ENCODE measurements at places on chromosomes 11 and 22. TPM values are rescaled to one million over a fixed set of nuclear protein-coding genes. Genes with fewer than 3 reads are reported as not detected.
A peak's percentile ranks its signal among the peaks of the same experiment; 100 is the strongest.

DNA sequence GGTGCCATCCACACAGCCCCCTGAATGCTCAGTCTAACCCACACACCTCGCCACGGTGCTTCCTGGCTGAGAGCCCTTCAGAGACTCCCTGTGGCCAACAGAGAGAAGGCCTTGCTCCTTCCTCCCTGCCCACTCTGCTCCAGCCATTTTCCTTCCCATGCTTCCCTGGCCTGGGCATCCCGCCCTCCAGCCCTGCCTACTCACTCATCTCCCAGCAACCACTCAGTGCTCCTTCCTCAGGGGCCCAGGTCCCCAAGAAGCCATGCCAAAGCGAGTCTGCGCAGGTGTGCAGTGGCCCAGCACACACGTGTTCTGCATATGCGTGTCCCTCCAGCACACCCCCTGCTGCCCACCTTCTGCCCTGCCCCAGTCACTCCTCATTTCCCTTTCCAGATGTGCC, 56.4 kb downstream of the NECTIN1 start:
- DNase-seq: no peak

- DNase-seq: no peak
Measured at GRCh38 chr11:57405271-57405860, 14.9 kb upstream of the PRG2 start.

DNA sequence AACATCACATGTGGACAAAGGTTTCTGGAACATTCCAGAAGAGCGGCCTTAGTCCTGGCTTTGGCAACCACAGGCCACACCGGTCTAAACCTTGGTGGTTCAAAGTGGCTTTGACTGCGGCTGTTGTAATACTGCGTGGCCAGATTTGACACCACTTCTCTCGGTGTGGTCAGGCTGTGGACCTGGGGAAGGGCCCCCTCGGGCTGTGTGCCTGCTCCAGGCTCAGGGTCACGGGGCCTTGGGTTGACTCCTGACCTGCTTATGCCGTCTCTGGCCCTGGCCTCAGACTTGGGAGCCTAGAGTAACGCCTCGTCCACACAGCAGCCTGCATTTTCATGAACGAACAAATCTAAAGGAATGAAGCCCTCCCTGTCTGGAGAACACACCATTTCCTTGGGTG, 118.0 kb downstream of the PHF21B start:
- no peak for DNase-seq

DNA sequence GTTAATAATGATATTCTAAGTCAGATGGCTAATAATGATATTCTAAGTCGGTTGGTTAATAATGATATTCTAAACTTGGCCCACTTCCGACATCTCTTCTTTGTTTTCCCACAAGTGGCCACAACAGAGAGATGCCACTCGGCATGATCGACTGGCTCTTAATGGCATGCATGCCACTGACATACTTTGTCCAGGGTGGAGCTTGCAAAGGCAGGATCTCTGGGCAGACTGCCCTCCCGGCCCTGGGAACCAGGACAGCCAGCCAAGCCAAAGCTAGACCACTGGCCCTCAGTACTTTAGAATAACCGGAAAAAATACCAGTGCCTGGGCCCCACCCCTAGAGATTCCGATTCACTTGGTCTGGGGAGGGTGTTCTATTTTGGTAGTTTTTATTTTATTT, 78.1 kb downstream of the KIAA1671 start:
- no peak for DNase-seq

DNA sequence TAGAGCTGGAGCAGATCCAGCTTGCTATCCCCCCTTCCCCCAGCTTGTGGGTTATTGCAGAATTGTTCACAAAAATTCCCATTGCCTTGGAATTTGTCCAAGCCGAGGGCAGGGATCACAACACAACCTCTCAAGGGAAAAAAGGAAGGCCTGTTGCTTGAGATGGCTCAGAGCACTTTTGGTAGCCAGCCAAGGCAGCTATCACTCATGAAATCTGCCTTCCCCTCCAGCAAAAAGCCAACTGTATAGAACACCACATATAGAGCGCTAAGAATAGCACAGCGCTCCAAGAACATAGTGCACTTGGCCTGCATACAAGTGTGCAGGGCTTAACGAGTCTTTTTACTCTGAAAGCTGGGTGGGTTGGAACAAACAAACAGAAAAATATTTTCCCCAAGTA, 46.2 kb downstream of the FAM83F start:
- no peak for DNase-seq

- no peak for DNase-seq
Measured at GRCh38 chr11:48049036-48049435, 68.7 kb downstream of the PTPRJ start.

GRCh38 chr11:129614256-129614944, 201.2 kb upstream of the TMEM45B start:
- DNase-seq: no peak

DNA sequence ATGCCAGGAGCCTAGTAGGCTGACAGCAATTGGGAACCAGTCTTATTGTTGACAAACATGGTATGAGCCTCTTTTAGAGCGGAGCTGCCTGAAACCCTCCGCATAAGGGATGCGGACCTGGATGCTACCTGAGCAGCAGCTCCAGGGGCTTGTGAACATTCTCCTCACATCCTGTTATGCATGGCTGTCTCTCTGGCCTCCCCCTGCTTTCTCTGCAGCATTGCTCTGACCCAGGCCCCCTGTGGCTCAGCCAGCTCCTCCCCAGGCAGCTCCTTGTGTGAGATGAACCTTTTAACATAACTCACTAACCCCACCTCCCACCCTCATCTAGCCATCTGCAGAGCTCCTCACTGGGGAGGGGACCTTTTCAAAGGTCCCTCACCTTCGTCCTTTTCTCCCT, 6.0 kb downstream of the BMAL1 start:
- no peak for DNase-seq

GRCh38 chr11:62393735-62394134, 25.1 kb upstream of the SCGB1A1 start:
- DNase-seq: no peak

DNA sequence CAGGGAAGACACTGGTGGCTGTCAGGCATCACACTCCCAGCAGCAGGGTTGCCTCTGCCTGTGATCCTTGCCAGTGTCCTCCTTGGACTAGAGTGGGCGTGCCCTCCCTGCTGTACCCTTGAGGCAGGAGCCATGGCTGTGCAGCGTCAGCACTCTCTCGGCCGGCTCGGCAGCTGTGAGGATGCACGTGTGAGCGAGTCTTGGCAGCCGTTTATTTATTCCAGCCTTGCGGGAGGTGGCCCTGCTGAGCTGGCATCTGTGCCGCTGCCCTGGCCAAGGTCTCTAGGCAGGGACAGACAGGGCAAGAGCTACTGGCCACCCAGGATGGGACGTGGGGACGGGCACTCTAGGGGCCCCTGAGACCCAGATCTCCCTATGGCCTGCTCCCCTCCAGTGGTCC, 33.9 kb downstream of the TSPAN4 start:
- peak; percentile 4 for DNase-seq

DNA sequence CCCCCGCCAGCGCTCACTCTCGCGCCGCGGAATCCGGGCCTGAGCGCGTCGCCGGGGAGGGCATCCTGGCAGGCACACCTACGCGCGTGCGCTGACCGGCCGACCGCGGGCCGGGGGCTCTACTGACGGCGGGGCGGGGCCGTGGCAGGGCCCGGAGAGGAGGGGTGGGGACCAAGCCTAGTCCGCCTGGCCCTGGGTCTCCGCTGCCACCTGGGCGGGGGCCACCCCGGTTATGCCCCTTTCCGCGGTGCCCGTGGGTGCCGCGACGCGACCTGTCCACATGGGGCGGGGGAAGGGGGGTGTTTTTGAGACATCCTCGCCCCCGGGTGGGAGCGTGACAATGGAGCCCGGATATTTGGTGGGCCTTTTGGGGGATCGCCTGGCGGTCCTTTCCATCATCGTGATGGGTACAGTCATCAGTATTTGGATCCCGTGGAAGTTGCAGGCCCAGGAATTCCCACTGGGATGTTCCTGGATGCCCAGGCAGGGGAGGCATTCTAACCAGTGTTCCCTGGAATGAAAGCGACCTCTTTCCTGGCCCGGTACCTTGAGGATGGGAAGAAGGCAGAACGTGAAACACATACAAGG, 2.2 kb downstream of the NCAM1 start:
- no peak for DNase-seq

DNA sequence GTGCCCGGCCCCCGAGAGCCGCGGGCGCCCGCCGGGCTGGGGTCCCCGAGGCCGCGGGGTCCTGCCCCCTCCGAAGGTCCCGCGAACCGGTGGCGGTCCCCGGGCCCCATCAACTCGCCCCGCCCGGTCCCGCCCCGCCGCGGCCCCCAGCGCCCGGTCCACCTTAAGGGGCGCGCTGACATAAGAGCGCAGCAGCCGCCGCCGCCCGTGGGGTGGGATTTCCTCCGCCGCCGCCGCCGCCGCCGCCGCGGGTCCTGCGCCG, at the start of gene ZDHHC8:
Gene ZDHHC8, plus strand, starts transcription at position 208 of the 262 bp plus-strand sequence. CDS start 144 bp downstream, outside the sequence.
- peak; percentile 22 for DNase-seq

GRCh38 chr22:44157916-44158618, 22.7 kb upstream of the PARVG start:
- no peak for DNase-seq

GRCh38 chr11:125892994-125893393, 5.5 kb downstream of the HYLS1 start:
- DNase-seq: no peak

DNA sequence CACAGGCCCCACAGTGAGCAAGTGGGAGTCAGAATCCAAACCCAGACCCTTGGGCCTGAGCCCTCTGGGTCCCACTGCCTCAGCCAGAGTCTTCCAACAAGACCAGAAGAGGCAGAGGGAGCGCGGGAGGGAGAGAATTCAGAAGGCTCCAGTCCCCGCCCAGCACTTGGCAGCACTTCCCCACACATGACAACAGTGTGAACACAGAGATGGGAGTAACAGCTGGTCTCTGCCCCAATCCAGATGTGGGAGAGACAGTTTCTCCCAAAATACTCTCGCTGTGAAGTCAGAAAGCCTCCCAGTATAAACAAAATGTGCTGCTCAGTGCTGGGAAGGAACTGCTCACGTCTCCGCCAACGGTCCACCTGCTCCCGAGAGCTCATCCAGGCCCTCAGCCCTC, 219.9 kb downstream of the MN1 start:
- peak; percentile 82 for DNase-seq

- no peak for DNase-seq
Measured at GRCh38 chr11:22041039-22041438, 151.8 kb upstream of the ANO5 start.

- DNase-seq: no peak
Measured at GRCh38 chr22:45937960-45938359, 39.0 kb downstream of the WNT7B start.

DNA sequence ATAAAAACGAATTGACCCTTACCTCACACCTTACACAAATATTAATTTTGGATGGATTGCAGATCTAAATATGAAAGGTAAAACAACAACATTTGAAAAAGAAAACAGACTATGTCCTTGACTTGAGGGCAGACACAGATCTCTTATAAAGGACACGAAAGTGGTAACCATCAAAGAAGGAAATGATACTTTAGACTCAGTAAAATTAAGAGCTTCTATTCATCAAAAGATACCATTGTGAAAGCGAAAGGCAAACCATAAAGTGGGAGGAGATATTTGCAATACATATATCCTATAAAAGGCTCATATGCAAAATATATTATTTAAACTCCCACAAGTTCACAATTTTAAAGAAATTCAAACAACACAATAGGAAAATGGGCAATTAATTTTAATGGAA, 5.0 kb downstream of the HEPACAM start:
- no peak for DNase-seq

- peak; percentile 83 for DNase-seq
Measured at GRCh38 chr11:12840871-12841660, 166.8 kb downstream of the TEAD1 start.

DNA sequence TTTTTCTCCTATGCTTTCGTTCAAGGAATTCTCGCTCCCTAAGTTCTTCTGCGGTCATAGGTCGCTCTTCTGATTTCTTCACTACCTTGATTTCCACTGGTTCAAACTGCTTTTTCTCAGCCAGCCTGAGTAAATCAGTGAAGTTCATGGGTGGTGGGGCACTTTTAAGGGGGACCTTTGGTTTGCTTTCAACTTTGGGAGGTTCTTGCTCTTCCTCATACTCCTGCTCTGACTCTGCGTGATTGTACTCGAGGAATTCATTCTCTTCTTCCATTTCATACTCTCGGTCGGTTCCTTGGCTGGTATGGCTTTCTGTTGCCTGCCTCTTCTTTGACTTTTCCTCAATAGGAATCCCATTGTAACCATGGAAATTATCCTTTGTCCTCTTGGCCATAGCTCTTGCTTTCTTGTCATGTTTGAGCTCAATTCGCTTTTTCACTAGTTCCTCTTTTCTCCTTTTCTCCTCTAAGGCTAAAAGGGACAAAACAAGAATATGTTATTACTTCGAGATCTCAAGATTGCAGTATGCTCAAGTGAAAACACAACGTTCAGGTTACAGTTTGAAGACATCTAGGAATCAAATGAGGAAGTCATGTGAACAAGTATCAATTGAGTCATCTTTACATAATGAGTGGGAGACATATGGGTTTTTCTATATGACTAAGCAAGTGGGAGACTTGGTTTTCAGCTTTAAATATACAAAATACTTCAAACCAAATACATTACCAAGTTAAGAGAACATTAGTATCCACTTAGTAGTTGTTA, 16.2 kb downstream of the MISFA start:
- DNase-seq: no peak

GRCh38 chr11:115676768-115677167, 172.6 kb upstream of the CADM1 start:
- peak; percentile 34 for DNase-seq

LDLRAD3 gene
- total RNA-seq: 2.6 TPM

MYO18B gene
- under 0.01 TPM for total RNA-seq

C11orf86 gene
- total RNA-seq: not detected

SYT12 gene
- total RNA-seq: 0.43 TPM

THY1 gene
- total RNA-seq: 284 TPM

NNMT gene
- total RNA-seq: 505 TPM

MYO7A gene
- total RNA-seq: 0.43 TPM

SMTNL1 gene
- not detected for total RNA-seq

B4GAT1 gene
- 25.0 TPM for total RNA-seq

BBOX1 gene
- not detected for total RNA-seq

SLC37A2 gene
- 0.97 TPM for total RNA-seq

CBLIF gene
- not detected for total RNA-seq

RAB39A gene
- not detected for total RNA-seq

MMP27 gene
- total RNA-seq: not detected
